ENCODE measurements at places on chromosomes 12 and 14.
A peak's percentile ranks its signal among the peaks of the same experiment; 100 is the strongest.

DNA sequence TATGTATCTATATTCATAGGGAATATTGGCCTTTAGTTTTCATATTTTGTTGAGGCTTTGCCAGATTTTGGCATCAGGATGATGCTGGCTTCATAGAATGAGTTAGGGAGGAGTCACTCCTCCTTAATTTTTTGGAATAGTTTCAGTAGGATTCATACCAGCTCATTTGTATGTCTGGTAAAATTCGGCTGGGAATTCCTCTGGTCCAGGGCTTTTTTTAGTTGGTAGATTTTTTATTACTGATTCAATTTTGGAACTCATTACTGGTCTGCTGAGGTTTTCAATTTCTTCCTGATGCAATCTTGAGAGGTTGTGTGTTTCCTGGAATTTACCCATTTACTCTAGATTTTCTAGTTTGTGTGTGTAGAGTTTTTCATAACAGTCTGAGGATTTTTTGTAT lies 175.2 kb downstream of the EPS8 start:
- peak; percentile 73 for DNase-seq

- no peak for DNase-seq
Observed at GRCh38 chr12:3772380-3772779, 19.5 kb upstream of the CRACR2A start.

- DNase-seq, result no peak
Observed at GRCh38 chr14:76902591-76902990, 76.4 kb downstream of the LRRC74A start.

DNA sequence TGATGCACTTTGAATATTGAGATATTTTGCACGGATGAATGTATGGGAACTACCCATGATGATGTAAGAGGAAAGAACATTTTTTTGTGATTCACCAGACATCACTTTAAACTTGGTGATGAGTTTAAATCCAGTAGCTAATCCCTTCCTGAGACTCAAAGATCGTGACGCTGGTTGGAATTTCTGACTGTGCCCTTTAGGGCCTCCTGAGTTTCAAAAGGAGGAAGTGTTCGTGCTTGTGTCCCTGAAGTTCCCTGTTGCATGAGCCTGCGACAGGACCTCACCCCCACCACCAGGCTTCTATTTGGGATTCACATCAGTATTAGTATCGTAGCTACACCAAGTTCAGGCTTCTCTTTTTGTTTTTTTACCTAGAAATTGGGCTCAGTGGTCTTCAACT lies 18.6 kb upstream of the RIN3 start:
- DNase-seq, result no peak

GRCh38 chr12:111150360-111150759 lies 218.5 kb downstream of the PHETA1 start:
- DNase-seq, result no peak

GRCh38 chr14:68261092-68261842 lies 441.7 kb downstream of the RAD51B start:
- DNase-seq, result no peak

Data from stromal cell of bone marrow (primary cell).